Mesenteric fat pad (tissue), 1 donor: ENCODE measurements at places on chromosomes 1 and 21. TPM values are rescaled to one million over a fixed set of nuclear protein-coding genes. Genes with fewer than 3 reads are reported as not detected.

The LEPROT gene
- 116 TPM for total RNA-seq

DNA sequence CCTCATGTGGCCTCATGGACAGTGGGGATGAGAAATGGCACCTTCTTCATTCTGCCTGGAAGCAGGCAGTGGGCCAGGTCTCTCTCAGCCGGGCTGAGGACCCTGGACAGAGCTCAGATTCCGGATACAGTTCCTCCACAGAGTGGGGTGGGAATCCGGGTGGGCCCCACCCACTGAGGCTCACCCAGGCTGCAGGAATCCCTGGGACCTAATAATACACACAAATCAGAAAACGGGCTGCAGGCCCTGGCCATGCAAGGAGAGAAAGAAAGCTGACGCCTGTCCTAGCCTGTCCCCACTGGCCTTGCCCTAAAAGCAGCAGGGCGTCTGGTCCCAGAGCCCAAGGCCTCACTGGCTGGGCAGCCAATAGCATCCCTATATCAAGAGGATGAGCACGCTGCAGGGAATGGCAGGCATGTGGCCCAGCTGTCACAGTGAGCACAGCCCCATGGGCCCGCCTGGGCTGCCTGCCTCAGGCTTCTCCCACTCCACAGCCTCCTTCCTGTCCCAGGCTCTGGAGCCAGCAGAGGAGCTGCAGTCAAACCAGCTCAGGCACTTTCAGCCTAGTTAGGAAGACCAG, 25.3 kb downstream of the ACTA1 start:
- no peak for DNase-seq

GRCh38 chr1:212205006-212205405, 80.2 kb upstream of the PPP2R5A start:
- no peak for DNase-seq

- DNase-seq: no peak
Observed at GRCh38 chr1:150159550-150159949, 9.8 kb downstream of the PLEKHO1 start.

GRCh38 chr1:66764994-66765578, 12.8 kb downstream of the DYNLT5 start:
- no peak for DNase-seq
